ENCODE measurements at places on chromosomes 7 and 10.

DNA sequence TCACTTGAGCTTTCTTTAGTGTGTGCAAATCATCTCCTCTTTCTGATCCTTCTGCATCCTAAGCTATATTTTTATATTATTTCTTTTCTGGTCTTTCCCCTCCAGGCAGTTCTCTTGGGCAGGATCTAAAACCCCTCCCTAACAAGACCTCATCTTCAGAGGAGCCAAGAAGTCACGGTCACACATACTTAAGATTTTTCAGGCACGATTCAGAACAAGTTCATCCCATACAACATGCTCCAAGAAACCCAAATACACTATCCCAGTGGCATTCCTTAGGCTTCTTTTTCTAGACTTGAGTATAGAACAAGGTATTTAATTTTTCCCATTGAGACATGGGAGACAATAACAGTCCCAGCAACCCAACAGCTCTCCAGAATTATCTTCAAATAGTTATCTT lies 1251.5 kb downstream of the DNAJB9 start:
- no peak for DNase-seq

DNA sequence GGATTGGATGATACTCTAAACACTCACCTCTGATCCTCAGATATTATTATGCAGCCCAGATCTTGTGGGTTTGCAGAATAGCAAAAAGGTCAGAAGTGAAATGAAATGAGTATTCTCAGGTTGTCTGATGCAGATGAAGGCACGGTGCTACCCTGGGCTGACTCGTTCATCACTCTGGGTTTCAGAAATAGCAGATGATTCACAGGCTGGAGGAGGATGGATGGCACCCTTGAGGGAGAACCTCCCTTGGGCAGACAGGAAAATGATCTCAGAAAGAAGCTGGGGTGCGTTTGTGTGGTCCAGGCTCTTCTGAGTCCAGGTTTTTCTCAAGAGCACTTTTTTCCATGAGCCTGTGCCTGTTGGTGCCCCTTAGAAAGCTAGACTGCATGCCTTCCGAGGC lies 515.8 kb upstream of the MKI67 start:
- no peak for DNase-seq

DNA sequence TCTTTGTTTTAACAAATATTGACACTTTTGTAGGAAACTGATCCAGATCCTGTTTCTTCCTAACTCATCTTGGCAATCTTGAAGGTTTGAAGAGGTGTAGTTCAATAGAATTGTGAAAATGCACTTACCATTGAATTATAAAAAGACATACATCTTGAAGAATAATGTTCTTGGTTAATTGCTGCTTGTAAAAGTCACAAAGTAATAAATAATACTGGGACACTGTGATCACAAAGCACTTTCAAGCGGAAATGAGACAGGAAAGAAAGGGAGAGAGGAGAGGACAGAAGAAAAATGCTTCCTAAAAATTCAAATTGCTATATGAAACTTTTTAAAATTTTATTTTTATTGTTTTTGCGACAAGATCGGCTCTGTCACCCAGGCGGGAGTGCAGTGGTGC lies 15.2 kb upstream of the NFE2L3 start:
- DNase-seq, result no peak

DNA sequence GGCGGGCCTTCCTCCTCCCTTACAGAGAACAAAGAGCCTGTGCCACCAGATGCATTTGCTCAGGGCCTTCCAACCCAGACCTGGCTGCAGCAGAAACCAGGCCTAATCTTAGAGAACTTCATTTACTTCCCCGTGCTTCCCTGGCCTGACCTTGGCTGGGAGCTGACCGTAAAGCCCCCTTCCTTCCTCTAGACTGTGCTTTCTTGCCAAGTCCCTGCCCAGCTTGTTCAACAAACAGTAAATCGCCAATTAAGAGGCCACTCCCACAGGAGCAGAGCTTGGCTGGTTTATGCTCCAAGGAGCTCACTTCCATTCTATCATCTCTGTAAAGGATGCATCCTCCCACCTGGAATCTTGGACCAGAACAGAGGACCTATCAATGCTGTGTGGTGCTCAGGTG lies 110.9 kb downstream of the COL13A1 start:
- DNase-seq, result no peak

DNA sequence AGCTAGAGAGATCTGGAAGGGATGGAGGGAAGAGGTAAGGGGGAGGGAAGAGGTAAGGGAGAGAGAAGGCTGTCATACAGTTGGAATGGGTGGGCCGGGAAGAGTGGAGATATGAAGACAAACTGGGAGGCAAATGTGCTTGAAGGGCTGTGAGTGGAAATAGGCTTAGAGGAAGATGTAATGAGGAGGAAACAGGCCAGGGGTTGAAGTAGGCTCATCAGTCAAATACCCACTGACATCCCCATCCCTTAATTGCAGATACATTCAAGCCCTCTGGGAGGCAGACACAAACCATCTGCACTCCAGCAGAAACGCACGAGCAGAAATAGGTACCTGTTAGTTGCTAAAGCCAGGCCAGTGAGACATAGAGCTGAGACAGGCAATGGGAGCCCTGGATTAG lies 2.1 kb downstream of the SYNPO2L start:
- DNase-seq, result no peak

DNA sequence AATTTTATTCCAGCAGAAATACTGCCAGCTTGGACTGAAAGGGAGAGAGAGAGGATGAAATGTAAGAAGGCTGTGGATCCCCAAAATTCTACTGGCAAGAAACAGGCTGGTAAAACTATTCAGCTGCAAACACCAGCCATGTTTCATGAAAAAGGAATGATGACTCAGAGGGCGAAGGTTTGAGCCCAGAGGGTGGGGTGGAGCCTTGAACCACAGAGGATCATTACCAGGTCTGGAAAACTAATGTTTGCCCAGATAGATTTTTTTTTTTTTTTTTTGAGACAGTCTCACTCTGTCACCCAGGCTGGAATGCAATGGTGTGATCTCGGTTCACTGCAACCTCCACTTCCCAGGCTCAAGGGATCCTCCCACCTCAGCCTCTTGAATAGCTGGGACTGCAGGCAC lies 41.7 kb upstream of the NRF1 start:
- no peak for DNase-seq
